GM23338 (cell line): ENCODE measurements at places on chromosomes 7 and 10. TPM values are rescaled to one million over a fixed set of nuclear protein-coding genes. Genes with fewer than 3 reads are reported as not detected.

GRCh38 chr10:62806251-62806650 is 1.7 kb downstream of the ADO start:
- no peak overlapping the region for H3K27ac ChIP-seq
- peak overlapping the region; percentile 87 for H3K4me3 ChIP-seq
- peaks cover 7% of the 10 kb centered on the region; the same call in 1 of the 2 replicates for H3K36me3 ChIP-seq
- H3K27me3 ChIP-seq: no peaks in the 10 kb centered on the region

DNA sequence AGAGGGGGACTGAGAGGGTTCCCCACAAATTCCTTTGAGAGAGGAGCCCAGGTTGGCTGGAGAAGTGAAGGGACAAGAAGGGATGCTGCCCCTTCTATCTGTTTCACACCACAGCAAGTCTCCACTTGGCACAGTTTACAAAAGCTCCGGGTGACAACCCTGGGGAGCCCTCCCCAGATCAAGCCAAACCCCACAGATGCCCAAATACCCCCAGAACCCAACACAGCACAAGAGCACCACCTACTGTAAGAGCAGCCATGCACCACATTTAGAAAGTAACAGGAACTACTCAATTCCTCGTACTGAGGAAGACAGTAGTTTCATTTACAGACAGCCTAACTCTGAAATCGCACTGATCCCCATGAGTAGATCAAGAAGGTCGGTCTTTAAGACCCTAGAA is 67.8 kb upstream of the ATP6V0A4 start:
- H3K4me1 ChIP-seq: no peaks in the 10 kb centered on the region
- H3K36me3 ChIP-seq: no peaks in the 10 kb centered on the region; the same call in 1 of the 2 replicates
- no peaks in the 10 kb centered on the region for H3K27me3 ChIP-seq
- H3K27ac ChIP-seq: no peak overlapping the region
- DNase-seq: peak; percentile 54

DNA sequence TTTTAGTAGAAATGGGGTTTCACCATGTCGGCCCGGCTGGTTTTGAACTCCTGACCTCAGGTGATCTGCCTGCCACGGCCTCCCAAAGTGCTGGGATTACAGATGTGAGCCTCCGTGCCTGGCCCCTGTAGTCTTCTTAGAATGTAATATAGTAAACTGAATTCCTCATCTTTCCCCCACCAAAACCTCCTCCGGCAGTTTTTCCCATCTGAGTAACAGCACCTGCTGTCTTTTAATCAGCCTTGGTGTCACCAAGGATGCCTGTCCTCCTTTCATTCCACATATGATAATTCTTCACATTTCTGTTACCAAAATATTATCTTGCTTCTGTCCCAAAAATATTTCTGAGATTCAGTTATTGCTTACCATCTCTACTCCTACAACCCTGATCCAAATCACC is 80.2 kb downstream of the ZEB1 start:
- H3K4me1 ChIP-seq: no peaks in the 10 kb centered on the region
- H3K4me3 ChIP-seq: no peak overlapping the region
- H3K27ac ChIP-seq: no peak overlapping the region
- H3K36me3 ChIP-seq: no peaks in the 10 kb centered on the region

GRCh38 chr10:118914629-118915028 is 114.9 kb upstream of the NANOS1 start:
- H3K36me3 ChIP-seq: no peaks in the 10 kb centered on the region
- DNase-seq: no peak
- H3K4me3 ChIP-seq: no peak overlapping the region

DNA sequence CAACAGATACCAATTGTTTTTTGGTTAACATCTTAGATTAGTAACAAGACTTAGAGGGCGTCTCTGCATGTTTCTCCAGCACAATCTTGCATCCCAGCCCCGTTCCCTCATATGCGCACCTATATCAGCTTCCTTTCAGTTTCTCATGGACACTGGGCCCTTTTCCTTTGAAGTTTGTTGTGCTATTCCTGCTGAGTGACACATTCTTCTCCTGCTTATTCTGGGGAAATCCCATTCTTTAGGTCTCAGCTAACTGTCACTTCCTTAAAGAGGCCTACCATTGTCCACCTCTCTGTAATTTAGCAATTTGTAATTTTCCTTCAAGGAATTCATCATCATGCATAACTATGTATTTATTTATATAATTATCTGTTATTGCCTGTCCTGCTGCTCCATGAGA is 110.3 kb upstream of the STEAP1B start:
- no peak overlapping the region for H3K4me3 ChIP-seq
- H3K27ac ChIP-seq: no peak overlapping the region
- no peaks in the 10 kb centered on the region for H3K36me3 ChIP-seq
- no peak for DNase-seq

CCDC172 gene
- total RNA-seq: 3.8 and 4.6 TPM in 2 replicates

DNA sequence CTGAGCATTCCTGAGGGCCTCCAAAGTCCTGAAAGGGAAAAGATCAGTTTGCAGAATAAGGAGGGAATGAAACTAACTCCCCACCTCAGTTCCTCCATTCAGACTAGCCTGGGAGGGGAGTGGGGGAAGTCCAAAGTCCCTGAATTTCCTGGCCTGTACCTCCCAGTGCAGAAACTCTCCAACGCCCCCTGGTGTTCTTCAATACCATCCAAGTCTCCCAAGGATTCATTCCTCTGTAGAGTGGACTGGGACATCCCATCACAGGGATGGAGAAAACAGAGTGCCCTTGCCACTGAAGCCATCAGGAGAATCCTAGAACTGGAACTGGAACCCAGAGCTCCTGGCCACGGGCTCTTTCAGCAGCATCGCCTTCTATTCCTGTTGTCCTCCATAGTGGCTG is 1.6 kb upstream of the COL13A1 start:
- no peak overlapping the region for H3K27ac ChIP-seq
- H3K27me3 ChIP-seq: peaks cover 33% of the 10 kb centered on the region
- H3K4me3 ChIP-seq: no peak overlapping the region
- H3K4me1 ChIP-seq: peaks cover 23% of the 10 kb centered on the region
